ENCODE measurements at places on chromosomes 1 and 21.

GRCh38 chr1:116853680-116854402, 55.9 kb upstream of the PTGFRN start:
- no peak for DNase-seq

GRCh38 chr1:185483664-185484450, 166.8 kb upstream of the IVNS1ABP start:
- no peak for DNase-seq

- no peak for DNase-seq
Measured at GRCh38 chr1:114737314-114737849, 20.4 kb downstream of the CSDE1 start.

DNA sequence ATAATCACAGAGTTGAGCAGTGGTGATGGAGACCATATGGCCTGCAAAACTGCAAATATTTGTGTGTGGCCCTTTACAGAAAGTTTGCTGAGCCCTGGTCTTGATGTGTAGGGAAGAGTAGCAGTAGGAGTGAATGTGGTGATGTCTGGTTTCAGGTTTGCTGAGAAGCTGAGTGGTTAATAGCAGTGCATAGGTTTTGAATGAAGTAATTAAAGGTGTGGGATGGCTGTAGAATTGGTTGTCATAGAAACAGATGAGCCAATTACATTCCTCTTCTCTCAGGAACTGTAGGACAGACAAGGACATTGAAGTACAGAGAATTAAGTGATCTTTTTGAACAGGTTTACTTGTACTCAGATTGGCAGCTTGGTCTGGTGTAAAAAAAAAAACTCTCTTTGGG, 37.4 kb downstream of the PRDM2 start:
- no peak for DNase-seq

DNA sequence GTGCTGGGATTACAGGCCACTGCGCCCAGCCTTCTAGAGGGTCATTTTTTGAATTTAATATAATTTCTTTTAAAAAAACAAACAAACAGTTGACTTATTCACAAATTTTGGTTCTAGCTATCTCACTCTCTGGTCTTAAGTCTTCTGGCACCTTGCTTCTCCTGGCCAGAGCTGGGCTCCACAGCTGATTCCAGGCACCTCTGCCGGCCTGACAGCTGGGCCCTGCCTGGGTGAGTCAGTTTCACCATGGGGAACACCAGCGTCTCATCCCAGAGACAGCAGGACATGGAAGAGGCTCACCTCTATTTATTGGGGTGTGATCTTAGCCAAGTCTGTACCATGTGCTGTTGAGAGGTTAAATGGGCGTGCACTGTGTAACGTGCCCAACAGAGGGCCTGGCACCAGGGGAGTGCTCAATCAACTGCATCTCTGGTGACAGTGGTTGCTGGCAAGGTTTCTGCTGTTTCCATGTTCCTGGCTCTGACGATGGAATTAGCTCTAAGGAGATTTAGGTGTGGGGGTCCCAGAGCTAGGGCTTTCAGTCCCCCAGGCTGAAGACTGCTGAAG, 956 bp downstream of the CPLANE2 start:
- DNase-seq: peak; percentile 57

DNA sequence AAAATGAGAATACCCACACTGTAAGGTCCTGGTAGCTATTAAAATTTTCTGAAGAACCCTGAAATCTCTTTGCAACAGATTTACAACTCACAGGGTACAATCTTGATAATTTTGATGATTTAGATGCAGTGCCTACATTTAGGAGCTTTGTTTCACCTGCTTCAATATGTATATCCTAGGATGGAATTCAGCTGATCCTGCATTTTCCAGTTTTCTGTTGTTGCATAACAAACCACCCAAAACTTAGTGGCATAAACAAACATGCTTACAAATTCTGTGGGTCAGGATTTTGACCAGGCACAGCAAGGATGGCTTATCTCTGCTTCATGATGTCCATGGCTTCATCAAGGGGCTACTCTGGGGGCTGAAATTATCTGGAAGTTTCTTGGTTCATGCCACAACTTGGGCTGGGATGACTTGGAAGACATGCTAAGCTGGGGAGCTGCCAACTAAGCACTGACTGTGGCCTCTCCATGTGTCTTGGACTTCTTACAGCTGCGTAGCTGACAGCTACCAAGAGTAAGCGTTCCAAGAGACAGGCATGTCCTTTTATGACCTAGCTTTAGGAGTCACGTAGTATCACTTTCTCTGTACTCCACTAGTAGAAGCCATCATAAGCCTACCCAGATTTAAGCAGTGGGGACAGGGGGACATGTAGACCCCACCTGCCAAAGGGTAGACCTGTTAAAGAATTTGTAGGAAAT, 108.5 kb downstream of the CACHD1 start:
- no peak for DNase-seq

- no peak for DNase-seq
Measured at GRCh38 chr1:210728437-210729149, 399.9 kb downstream of the HHAT start.

DNA sequence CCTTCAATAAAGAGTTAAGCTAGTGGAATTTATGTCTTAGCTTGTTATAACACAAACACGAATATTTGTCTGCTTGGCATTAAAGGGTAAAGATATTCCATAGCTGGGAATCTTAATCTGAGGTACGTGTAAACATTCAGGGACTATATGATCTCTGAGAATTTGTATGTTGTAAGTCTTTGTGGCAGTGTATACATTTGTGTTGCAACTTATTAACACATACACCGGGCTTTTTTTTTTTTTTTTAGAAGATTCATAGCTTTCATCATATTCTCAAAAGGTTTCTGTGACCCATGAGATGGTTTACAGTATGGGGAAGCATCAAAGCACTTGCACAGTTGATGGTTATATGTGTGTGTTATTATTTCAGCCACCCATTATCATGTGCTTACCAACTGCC, 3.0 kb downstream of the GGPS1 start:
- no peak for DNase-seq

DNA sequence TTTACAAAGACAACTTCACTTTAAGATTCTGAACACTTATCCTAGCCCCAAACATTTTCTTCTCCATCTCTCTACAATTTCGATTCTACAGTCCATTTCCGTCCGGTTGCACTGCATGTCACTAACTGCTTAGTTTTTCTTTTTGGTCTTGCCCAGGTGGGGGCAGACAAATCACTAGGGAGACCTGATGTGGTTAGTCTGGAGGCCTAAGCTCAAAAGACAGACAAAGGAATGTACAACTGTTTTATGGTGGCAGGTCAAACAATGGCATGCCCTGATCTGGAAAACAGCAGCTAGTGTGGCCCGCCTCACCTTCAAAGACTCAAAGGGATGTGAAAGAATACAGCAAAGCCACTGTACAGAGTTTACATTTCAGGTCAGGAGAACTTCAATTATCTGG, 3.8 kb downstream of the ETV3 start:
- DNase-seq: no peak

- no peak for DNase-seq
Measured at GRCh38 chr1:84582802-84583587, 8.8 kb upstream of the CTBS start.

- no peak for DNase-seq
Measured at GRCh38 chr1:170461762-170462384, 70.1 kb upstream of the GORAB start.

- DNase-seq: peak; percentile 82
Measured at GRCh38 chr1:84862810-84863251, 30.2 kb downstream of the LPAR3 start.

DNA sequence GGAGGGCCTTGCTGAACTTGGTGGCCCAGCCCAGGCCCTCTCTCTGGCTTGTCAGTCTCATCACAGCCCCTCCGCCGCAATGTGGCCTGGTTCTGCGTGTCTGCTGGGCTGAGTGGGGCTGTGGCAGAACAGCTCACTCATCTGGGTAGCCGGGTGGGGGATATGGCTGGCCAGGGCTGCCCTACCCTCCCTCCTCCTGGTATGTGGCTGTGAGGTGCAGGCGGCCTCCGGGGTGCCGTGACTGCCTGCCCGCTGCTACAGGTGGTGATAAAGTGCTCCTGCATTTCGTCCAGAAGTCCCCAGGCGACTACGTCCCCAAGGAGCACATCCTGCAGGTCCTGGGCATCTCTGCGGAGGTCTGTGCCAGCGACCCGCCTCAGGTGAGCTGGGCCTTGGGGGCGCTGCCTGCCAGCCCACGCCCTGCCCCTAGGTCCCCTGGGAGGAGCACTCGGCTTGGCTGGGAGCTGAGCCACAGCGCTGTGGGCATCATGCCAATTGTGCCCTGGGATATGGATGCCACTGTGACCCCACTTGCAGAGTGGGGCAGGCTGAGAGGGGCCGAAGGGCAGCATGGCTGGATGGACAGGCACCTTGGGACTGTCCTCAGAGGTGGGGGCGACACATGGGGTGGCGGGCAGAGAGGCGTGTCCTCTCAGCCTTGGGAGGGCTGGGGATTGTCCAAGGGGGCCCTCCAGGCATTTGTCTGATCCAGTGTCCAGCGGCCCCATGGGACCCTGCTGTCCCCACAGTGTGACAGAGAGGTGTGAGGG, 2.3 kb downstream of the PRXL2B start:
- DNase-seq: no peak

DNA sequence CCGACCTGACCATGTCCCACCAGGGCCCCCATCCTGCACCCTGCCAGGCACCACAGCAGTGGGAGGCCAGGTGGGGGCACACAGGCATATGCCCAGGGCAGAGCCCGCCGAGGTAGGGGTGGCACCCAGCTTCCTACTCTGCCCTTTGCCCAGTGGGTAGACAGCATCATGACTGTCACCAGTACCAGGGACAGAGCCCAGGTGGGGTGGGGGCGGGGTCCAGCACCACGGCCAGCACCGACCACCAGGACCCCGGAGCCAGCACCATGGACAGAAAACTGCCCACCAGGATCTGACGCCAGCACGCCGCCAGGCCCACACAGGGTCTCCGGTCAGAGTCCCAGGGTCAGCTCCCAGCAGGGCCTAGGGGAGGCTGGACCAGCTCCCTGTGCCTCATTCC, 3.8 kb downstream of the TAS1R3 start:
- DNase-seq: no peak

- DNase-seq: peak; percentile 86
Measured at GRCh38 chr1:35715568-35716002, 3.1 kb downstream of the C1orf216 start.

DNA sequence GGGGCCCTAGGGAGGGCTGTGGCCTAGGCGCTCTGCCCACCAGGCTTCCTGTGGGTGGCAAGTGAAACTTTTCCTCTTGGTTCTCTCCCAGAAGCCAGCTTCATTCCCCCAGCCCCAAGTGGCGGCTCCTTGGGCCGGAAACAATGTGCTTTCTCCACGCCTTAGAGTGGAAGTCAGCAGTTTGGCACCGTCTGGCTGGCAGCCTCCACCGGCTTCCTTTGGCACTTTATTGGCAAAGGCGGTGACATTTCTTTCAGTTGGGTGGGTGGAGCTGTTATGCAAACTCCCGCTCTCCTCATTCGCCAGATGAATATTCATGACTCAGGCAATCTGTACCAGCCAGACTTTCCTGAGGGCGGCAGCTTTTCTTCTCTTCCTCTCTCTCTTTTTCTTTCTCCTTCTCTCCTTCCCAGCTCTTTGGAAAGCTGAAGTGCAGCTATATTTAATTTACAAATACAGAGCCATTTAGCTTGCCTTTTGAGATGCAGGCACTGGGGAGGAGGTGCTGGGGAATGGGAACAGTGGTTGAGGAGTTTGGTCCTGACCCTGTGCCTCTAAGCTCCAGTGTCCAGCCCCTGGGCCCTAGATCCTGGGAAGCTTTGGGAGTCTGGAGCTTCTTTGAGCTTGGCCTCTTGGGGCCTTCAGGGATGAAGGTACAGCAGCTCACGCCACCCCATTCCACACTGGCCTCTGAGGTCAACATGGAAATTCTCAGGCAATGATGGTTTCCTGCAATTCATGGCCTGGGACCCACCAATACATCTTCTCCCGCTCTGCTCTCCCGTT, 67.8 kb upstream of the POU3F1 start:
- DNase-seq: no peak

- no peak for DNase-seq
Measured at GRCh38 chr1:41838266-41838665, 80.5 kb downstream of the HIVEP3 start.

- no peak for DNase-seq
Measured at GRCh38 chr1:244200596-244200995, 149.5 kb downstream of the ZBTB18 start.

DNA sequence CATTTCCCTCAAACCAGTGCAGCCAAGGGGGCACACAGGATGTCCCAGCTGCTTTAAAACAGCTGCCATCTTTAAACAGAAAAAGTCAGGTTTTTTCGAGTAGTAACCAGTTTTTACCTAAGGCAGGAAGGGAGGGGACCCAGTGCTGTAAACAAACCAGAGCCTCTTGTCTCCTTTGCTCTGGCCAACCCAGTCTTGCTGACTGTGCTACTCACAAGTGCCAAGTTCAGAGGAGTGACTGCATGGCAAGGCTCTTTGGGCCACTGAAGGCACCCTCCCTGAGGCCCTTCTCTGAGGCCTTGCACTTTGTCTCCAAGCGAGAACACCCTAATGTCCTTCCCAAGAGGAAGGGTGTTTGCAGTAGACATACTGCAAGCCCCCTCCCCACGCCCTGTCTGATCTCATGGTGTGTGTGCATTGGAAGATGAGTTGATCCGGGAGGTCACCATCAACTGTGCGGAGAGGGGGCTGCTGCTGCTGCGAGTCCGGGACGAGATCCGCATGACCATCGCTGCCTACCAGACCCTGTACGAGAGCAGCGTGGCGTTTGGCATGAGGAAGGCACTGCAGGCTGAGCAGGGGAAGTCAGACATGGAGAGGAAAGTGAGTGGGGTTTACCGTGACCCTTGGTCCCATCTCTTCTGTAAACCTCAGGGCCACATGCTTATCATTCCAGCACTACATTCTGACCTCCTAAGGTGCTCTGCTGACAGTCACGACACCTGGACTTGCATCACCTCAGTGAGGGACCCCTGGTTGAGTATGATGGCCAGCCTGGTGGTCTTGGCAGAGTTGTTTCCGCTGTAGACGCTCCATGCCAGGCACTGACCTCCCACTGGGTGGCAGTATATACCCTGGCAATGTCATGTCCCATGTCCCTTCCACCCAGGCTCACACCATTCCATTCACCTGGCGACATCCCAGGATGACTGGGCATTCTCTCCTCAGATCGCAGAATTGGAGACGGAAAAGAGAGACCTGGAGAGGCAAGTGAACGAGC, 4.7 kb downstream of the DNALI1 start:
- DNase-seq: peak; percentile 39

- no peak for DNase-seq
Measured at GRCh38 chr1:69952676-69953075, 252.7 kb downstream of the LRRC40 start.

DNA sequence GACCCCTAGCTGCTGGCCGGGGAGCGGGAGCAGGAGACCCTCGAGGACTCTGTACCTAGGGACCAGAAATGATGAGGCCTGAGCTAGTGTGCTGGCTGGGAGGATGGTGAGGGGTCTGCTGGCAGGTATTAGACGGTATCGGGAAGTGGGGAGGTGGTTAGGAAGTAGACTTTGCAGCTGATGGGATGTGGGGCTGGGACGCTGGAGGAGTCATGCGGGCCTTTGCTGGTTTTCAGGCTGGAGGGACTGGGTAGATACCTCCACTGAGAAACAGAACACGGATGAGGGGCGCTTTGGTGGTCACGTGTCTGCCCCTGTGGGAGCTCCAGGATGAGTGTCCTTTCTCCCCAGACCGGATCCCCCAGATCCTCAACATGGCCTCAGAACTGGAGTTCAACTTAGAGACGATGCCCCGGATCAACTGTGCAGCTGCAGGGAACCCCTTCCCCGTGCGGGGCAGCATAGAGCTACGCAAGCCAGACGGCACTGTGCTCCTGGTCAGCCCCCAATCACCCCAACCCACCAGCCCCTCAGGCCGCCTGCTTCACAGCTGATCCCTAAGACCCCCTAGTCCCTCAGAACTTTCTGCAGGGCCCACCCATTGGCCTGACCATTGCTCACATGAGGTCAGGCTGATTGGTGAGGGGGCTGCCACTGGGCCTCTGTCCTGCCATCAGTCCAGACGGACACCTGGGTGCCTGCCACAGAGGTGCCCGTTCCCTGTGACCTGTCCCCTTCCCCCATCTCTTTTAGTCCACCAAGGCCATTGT, 8.0 kb downstream of the TIE1 start:
- no peak for DNase-seq

Data from activated CD4-positive, alpha-beta T cell treated with anti-CD3 and anti-CD28 coated beads, Interleukin-2, amount 10 ng/mL, durations not matched to agents 7 days and 5 days (primary cell).